ENCODE measurements at places on chromosomes 6 and 20.

DNA sequence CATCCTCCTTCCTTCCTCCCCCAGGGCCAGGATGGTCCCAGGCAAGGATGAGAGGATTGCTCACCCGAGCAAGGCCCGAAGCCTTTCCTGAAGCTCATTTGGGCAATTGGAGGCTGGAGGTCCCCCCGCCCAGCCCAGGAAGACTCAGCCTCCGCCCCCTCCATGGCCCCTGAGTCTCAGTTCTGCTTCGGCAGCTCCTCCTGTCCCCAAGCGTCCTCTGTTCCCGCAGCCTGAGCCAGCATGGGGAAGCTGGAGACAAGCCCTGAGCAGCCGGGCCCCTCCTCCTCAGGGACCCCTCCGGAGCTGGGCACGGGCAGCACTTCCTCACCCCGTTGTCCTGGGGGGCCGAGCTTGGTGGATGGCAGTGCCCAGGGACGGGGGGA lies 26.0 kb downstream of the SLC17A9 start:
- DNase-seq: no peak

DNA sequence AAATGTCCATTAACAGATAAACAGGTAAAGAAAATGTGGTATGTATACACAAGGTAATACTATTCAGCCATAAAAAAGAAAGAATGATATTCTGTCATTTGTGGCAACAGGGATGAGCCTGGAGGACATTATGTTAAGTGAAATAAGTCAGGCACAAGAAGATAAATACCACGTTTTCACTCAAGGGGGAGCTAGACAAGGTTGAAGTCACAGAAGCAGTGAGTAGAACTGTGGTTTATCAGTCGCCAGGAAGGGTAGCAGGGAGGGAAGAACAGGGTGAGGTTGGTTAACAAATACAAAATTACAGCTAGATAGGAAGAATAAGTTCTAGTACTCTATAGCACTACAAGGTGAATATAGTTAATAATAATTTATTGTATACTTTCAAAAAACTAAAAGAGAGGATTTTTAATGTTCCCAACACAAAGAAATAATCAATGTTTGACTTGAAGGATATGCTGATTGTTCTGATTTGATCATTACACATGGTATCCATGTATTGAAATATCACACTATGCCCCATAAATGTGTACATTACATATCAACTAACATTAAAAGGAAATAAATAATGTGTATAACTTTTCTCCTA lies 21.1 kb downstream of the RTN4IP1 start:
- peak; percentile 27 for DNase-seq

GRCh38 chr6:111238464-111239119 lies 151.3 kb downstream of the SLC16A10 start:
- DNase-seq: no peak

DNA sequence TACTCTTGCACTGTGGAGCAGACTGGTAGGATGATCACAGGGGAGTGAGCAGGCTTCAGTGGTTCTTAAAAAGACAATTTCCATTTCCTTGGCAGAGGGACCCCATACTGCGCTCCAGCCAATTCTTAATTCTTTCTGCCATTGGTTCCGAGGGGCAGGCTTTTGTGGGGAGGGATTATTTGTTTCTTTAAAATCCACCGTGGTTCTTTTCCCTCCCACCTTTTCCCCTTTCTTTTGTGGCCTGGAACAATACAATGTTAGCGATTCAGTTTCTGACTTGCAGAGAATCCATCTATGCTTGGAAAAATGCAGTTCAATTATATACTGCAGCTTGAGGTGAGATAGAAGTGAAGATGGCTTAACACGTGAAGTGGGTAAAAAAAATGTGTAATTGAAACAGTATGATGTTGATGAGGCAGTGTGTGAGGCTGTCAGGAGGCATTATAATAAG lies 379.0 kb upstream of the FLRT3 start:
- DNase-seq: no peak

DNA sequence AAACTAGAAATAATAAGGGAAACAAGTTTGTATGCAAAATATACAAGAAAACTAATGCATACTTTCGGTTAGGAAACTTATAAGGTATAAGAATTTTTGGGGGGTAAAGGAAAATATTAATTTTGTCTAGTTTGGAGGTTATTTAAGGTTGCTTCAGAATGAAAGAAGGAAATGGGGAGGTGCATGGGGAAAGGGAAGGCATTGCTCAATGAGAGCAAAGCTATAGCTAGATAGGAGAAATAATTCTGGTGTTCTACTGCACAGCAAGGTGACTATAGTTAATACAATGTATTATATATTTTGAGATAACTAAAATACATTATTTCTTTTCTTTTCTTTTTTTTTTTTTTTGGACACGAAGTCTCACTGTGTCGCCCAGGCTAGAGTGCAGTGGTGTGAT lies 5.4 kb upstream of the MYMX start:
- no peak for DNase-seq

DNA sequence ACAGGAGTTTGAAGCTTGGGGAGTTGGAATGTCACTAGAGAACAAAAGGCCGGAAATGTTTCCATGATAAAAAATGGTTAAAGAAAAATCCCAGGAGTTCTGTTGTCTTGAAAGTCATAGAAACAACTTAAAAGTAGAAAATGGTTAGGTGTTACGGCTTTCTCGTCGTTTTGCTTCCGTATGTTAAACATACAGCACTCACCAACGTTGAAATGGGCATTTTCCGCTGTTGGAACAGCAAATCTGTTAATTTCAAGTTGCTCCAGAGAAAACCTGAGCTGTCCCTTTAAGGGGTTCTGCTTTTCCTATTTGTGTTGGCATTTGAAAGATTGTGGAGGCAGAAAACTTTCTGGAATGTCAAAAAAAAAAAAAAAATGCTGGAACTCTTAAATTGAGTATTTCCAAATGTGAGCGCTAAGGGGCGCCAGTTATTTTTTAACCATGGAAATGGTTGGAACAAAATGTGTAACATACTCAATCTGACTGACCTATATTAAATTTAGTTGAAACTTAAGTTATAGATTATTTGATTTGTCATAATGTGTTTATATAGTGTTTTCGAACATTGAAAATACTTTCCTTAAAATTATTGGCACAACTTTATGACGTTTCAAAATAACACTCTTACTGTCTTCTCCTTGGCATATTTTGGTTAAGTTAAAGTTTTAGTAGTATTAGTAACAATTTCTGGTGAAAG lies 2.2 kb downstream of the QKI start:
- no peak for DNase-seq
